ENCODE measurements at places on chromosomes 16 and 17.

- DNase-seq: no peak
These were observed 1406.0 kb upstream of the CDH8 start for GRCh38 chr16:63442246-63442645.

- no peak for DNase-seq
These were observed 1.3 kb upstream of the SP2 start for GRCh38 chr17:47894498-47895346.

DNA sequence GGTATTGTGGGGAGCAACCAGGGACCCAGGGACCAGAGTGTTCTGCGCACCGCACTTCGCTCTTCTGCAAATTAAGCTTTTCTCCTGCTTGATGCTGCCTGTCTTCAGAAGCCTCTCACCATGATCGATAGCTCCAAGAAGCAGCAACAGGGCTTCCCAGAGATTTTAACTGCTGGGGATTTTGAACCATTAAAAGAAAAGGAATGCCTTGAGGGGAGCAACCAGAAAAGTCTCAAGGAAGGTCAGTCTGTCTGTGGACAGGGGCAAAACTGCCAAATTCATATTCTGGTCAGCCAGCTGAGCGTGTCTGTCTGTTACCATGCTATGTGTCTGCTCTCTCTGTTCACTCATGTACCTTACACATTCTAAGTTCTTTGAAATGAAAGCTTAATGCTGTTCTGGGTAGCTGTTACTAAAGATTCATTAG is 115.7 kb downstream of the MRTFB start:
- DNase-seq: no peak

DNA sequence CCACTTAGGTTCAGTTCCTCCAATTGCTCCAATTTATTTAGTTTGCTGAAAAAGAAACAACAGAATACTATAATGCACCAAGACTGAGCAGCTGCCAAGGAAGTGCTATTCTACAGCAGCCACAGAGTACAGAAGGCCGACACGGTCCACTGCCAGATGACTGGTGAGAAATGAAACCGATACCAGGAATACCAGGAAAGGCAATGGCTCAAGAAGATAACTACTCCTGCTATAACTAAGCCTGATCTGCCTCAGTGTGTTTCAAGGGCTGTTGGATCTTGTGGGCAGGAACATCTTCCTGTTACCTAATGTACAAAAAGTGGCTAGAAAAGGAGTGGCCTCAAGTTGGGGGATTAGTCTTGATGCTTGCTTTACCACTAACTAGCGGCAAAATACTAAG is 32.8 kb downstream of the MARVELD3 start:
- DNase-seq: no peak

GRCh38 chr17:2611627-2612026 is 18.2 kb downstream of the PAFAH1B1 start:
- DNase-seq: no peak

GRCh38 chr16:69724981-69725479 is 1.3 kb downstream of the NQO1 start:
- DNase-seq: no peak

GRCh38 chr16:11121914-11122692 is 133.9 kb downstream of the SOCS1 start:
- no peak for DNase-seq

- DNase-seq: no peak
These were observed 6.6 kb upstream of the CPHXL start for GRCh38 chr16:75732871-75733270.

- DNase-seq: peak; percentile 97
These were observed 84.1 kb upstream of the TOB1 start for GRCh38 chr17:50949989-50950877.

- DNase-seq: no peak
These were observed 34.2 kb upstream of the ZNF469 start for GRCh38 chr16:88348377-88349152.

- DNase-seq: no peak
These were observed 5.4 kb upstream of the CHRNE start for GRCh38 chr17:4908301-4908700.

- no peak for DNase-seq
These were observed 696.9 kb downstream of the WWOX start for GRCh38 chr16:78796221-78796866.

GRCh38 chr16:73793260-73793659 is 503.4 kb upstream of the PSMD7 start:
- DNase-seq: no peak

DNA sequence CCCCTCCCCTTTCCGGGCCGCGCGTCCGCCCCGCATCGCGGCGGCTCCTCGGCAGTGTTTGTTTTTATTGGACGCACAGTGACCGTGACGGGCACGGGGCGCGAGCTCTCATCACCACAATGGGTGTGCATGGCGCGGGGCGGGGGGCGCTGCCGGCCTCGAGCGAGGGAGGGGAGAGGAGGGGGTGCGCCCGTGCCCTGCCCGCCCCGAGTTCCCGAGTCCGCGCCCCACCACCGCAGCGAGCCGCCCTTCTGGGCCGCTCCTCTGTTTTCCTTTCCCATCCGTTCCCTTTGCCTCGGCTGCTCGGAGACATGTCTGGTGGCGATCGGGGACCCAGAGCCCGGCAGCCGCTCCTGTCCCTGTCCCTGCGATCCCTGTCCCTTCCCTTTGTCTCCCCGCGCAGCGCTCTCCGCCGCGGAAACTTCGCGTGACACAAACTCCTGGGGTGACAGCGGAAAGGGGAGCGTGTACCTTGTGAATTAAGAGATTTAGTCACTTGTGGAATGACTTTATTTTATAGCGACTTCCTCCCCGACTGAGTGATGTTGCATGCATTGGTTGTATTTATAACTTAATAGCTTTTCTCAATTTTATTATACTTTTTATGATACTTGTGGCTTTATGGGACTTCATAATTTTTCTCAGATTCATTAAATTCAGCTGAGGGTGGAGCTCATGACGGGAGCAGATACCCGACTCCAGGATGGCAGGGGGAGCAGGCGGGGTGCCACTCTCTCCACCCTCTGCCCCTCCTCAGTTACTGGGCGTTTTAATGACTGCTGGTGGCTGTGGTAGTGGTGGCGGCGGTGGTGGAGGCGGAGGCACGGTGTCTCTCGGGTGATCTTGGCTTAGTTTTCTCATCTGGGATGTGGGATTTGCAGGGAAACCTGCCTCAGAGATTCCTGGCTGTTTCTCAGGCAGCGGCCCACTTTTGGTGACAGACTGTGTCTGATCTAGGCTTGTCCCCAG is 40.8 kb downstream of the MRM1 start:
- DNase-seq: no peak

GRCh38 chr17:39485555-39485954 is 24.3 kb downstream of the CDK12 start:
- DNase-seq: no peak
